CD4-positive, alpha-beta T cell treated with Interleukin-1 beta for 1 hour (primary cell): ENCODE measurements at places on chromosomes 5 and 9.

DNA sequence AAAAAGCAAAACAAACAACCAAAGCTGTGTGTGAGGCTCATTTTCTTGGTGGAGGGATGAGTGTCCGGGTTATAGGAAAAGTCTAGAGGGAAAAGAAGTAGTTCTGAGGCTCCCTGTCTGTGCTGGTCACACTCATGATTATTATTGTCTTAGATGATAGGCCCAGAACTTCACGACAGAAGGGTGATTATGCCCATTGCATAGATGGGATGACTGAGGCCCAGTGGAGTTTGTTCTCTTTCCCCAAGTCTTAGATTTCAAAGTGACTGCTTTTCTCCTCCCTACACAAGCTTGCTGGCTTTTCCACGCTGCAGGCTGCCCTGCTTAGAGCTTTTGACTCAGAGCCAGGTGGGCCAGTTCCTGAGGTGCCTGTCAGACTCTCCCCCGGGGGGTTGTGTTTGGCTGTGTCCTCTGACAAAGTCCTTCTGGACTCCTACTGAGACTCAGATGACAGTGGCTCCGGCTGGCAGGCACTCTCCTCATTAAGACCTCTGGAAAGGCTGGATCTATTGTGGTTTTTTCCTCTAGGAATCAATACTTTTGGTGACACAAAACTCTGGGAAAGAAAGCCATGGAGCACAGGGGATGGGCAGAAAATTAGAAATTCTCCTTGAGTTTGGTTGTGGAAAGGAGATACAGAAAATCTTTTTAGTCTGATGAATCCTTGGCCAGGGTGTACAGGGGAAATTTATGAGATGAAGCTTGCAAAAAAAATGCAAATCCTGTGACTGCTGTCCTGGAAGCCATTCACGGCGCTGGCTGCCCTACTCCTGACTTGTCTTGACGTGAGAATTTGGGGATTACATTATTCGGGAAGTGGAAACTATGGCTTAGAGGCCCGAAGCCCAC is 120.9 kb downstream of the NSG2 start:
- no peak for DNase-seq

- DNase-seq, result no peak
These were observed 437.9 kb upstream of the PAPPA start for GRCh38 chr9:115715666-115716065.

DNA sequence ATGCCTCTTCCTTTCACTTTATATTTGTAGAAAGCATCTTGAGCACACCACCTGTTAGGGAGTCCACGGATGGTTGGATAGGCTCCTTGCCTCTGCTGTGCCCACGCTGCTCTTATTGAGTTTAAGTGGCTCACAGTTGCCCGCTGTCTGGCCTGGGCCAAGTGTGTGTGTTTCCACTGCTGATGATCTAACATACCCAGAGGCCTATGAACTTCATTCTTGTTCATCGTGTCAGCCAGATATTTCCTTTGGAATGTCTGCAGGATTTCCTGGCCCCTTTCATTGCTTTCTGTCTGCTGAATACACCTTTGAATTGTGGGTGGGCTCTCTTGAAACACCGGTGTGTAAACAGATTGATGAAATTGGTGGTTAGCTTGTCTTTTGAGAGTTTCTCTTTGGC is 46.6 kb downstream of the MVB12B start:
- no peak for DNase-seq

DNA sequence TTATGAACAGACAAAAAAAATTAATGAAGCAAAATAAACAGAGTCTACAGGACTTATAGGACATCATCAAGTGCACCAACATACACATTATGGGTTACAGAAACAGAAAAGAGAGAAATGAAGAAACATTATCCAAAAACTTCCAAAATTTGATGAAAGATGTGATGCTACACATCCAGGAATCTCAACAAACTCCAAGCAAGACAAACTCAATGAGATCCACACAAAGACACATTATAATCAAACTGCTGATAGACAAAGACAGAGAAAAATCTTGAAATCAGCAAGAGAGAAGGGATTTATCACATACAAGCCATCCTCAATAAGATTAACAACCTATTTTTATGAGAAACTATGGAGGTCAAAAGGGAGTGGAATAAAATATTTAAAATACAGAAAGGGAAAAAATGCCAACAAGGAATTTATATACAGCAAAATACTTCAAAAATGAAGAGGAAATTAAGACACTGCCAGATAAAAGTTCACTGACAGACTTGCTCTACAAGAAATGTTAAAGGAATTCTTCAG is 101.0 kb downstream of the NR2F1-AS1 start:
- no peak for DNase-seq

DNA sequence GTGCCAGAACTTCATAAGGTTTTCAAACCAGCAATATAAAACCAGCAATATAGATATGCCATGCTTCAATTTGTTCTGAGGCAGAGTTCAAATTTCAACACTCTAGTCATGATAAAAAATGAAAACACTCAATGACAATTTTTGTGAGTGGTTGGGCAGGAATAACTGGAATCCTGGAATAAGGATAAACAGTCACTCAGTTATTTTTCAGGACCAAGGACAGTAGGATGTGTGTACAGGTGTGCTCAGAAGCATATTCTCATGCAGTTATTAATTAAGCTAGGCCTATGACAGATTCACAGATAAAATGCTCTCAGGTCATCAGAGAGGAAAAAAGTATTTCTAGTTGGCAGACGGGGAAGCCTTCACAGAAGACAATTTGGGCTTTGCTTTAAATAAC is 117.3 kb upstream of the PPP2R2B start:
- DNase-seq, result no peak

- DNase-seq, result no peak
These were observed 59.8 kb upstream of the NTRK2 start for GRCh38 chr9:84609779-84610178.

GRCh38 chr9:129175825-129176633 is 2.0 kb downstream of the IER5L start:
- DNase-seq, result peak; percentile 66

- no peak for DNase-seq
These were observed 227.3 kb downstream of the FANCC start for GRCh38 chr9:95090023-95090791.

DNA sequence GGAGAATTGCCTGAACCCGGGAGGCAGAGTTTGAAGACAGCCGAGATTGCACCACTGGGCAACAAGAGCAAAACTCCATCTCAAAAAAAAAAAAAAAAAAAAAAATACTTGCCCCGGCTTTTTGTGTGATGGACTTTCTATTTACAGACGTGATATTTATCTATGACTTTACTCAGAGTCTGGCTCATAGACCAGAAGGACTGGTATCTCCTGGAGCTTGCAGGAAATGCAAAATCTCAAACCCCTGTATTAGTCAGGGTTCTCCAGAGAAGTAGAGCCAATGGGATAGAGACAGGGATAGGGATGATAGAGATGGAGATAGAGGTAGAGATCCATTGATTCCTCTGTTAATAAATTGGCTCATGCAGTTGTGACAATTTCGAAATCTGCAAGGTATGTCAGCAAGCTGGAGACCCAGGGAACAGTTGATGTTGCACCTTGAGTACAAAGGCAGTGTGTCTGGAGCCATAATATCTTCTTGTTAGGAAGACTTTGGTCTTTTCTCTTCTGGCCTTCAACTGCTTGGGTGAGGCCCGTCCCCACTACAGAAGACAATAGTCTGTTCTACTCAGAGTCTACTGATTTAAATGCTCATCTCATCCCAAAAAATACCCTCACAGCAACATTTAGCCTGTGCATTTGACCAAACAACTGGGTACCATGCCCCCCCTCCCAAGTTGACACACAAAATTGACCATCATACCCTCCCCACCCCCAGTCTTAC is 195.4 kb upstream of the MSX2 start:
- no peak for DNase-seq

- DNase-seq, result no peak
These were observed 8.5 kb upstream of the LURAP1L start for GRCh38 chr9:12766357-12766756.

- no peak for DNase-seq
These were observed at the start of gene DMRTA1 for GRCh38 chr9:22446589-22446949. Gene DMRTA1 (plus strand): TSS chr9:22446824. CDS start chr9:22447066, 242 bp downstream.

DNA sequence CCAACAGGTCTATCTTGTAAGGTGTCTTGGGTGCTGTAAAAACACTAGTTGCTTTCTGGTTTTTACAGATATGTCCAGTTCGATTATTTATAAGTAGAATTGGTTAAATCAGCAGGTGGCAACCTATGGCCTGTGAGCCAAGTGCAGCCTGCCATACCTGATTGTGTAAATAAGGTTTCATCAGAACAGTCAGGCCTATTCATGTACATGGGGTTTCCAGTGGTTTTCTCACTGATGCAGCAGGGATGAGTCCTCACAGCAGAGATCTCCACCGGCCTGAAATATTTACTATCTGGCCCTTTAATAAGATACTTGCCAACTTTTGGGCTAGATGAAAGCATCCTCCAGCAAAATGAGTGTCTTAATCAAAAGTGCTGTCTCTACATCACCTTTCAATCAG is 132.9 kb upstream of the ICE1 start:
- DNase-seq, result no peak

GRCh38 chr5:96133341-96134079 is 171.9 kb upstream of the ELL2 start:
- no peak for DNase-seq

GRCh38 chr5:81010336-81011169 is 50.4 kb downstream of the RASGRF2 start:
- DNase-seq, result no peak

DNA sequence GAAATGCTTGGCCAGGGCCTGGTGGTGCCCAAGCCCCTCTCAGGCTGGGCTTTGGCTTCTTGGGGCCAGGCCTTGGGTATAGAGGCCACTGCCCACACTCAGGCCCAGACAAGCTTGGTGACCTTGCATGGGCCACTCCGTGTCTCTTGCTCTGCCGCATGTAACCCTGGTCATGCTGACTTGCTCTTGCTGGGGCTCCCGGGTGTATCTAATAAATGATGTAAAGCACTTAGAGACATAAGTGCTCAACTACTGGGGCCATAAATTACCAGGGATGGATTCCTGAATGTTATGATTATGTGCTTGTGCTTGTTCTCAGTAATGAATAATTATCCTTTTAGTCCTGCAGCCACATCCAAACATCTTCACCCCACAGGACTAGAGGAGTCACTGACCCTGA is 54.0 kb downstream of the C5orf15 start:
- no peak for DNase-seq

DNA sequence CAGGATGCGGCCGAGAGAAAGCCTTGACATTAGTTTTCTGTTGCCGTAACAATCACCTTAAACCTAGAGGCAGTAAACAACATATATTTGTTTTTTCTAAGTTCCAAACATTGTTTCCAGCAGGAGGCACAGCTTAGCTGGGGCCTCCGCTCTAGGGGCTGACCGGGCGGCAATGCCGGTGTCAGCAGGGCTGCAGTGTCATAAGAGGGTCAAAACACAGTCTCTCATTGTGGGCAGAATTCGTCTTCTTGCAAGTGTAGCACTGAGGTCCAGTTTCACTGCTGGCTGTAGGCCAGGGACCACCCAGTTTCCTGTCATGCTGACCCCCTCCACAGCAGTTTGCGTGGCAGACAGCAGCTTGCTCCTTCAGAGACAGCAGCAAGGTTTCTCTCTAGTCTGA is 186.2 kb downstream of the PJA2 start:
- DNase-seq, result no peak

GRCh38 chr9:130208600-130209347 is 36.6 kb downstream of the NCS1 start:
- DNase-seq, result no peak

DNA sequence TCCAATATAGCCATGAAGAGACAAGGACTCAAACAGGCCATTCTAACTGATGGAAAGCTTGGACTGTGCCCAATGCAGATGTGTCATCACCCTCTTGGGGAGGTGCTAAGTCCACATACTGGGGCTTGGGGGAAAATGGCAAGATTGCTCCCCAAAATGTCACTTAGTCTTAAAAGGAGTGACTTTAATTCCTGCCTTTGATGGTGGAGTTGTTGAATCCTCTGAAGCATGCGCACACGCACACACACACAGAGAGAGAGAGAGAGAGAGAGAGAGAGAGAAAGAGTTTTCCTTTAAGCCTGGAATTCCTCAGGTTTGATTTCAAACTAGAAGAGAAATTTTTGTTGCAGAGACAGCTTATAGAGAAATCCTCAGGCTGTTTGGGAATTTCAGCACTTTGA is 161.9 kb upstream of the GAS1 start:
- DNase-seq, result no peak

GRCh38 chr5:99037668-99038067 is 108.9 kb upstream of the CHD1 start:
- peak; percentile 70 for DNase-seq

GRCh38 chr5:143106174-143106573 is 297.3 kb downstream of the NR3C1 start:
- DNase-seq, result no peak
